ENCODE measurements at places on chromosomes 7 and 10.
A peak's percentile ranks its signal among the peaks of the same experiment; 100 is the strongest.

DNA sequence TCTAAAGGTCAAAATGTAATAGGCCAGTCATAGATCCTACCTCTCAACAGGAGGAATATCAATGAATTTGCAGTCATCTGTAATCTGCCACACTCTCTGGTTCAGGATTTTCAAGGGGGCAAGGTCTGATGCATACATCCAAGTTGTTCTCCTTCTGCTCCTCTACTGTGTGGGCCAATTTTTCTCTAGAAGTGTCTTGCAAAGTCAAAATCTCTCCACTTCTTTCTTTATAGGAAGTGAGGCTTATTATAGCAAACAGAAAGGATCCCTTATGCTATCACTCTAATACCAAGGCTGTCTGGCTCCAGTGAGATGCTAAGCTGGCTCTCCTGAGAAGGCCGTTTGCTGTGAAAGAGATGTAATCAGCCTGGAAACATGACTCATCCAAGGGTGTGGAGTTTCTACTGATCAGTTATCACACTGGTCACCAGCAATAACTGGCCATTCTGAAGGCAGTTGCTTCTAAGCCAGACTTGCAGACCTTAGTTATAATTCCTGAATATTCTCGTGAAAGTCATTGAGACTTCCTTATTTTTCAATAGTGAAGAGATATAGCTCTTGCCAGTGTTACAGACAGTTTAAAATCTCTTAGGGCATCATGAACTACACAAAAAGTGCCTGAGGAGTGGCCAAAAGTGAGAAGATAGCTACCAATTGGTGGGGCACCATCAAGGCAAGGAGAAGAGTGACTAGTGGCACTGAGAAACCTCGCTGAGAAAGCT lies 43.2 kb upstream of the LRGUK start:
- no peak for DNase-seq

DNA sequence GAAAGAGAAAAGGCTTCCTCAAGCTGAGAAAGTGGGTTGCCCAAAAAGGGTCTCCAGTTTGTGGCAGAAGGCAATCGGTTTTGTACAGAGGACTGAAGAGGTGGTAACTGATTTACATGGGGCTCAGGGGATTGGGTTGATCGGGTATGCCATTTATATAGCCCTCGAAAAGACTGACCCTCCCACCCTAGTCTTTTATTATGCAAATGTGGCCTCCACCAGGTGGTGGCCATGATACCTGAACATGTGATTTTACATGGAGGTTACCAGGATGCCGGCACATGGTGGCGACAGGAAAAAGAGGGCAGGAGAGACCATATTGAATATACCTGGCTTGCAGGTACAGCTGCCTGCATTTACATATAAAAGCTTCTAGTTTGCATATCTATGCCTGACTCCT lies 36.7 kb downstream of the ATE1 start:
- DNase-seq, result no peak

- peak; percentile 85 for DNase-seq
Observed at GRCh38 chr7:77759294-77759889, 38.8 kb downstream of the TMEM60 start.

DNA sequence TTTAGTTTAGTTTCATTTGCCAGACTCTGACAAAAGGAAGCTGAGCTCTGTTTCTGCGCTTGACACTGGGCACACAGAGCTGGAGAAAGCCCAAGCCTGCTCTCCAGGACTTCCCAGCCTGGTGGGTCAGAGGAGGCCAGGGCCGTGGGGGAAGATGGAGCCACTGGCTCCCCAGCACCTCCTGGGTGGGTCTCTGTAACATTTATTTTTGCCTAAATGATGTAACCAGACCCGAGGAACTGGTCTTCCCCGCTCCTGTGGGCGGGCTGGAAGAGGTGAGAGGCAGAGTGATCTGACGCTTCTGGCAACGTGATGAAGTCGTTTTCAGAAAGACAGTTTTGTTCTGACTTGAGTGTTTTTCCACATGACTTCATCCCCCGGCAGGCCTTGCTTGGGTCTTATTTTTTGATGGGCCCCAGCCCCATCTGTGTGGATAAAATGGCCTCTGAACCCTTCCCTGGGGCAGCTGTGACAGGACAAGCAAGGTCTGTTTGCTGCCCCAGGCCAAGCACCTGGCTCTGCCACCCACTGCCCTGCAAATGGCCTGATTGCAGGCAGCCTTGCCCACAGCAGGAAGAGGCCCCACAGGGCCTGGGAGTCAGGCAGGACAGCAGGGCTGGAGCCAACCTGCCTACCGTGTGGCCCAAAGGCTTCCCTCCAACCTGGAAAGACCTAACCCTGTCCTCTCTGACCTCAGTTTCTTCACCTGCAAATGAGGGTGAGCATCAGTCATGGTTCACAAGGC lies 304.9 kb upstream of the ZMIZ1 start:
- no peak for DNase-seq

- DNase-seq, result peak; percentile 11
Observed at GRCh38 chr7:26284995-26285632, 6.5 kb upstream of the SNX10 start.

DNA sequence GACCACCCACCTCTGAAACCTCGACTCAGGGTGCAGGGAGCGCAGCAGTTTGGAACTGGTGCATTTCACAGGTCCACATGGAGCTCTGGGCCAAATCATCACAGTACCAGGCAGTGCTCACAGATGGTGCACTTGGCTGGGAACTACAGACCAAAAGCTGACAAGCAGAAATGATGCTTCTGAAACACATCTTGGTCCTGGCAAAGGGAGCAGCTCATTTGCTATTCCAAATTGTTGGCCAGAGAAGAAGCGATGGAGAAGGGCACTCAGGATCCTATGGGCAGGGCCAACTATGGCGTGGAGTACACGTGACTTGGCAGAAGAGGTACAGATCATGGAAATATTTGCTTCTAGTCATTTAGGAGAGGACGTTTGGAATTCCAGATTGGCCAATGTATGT lies 383.9 kb downstream of the CALN1 start:
- DNase-seq, result no peak

DNA sequence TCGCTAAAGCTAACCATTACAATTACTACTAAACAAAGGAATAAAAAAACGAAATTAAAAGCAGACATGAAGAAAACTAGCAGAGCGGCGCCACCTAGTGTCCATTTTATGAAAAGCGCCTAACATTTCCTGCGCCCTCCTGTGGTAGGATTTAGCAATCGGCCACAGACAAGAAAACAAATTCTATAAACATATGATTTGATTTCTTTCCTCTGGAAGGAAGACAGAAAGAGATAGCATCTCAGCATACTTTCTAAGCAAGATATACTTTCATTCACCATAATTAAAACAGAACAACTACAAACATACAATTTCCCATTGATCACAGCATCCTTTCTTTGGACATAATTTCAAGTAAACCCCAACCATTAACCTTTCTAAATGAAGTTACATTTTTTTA lies 337.7 kb upstream of the NPVF start:
- DNase-seq, result peak; percentile 73

DNA sequence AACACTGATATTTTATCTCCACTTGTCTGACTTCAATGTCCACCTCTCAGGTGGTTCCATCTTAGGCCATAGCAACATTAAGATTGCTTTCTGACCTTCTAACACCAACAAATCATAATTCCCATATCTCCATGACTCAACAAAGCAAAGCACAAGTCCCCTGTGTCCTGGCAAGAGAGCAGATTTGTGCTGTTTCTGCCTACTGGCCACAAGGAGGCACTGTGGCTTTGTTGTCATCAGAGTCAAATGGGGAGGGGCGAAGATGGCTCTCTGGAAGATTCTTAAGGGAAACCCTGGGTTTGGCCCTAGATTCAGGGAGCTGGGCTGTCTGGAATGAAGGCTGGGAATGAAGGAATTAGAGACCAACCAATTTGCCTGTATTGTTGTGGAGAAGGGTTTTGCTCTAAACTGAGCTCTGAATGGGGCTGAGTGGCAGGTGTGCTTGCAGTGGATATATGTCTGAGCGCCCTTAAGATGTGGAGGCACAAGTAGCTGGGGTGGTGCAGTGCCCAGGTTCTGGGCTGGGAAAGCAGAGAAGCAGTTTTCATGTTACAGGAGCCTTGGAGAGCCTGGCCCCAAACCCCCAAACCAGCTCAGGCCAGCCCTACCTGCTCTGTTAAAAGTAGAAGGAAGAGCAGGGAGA lies 154.8 kb upstream of the PRSS58 start:
- DNase-seq, result peak; percentile 18

DNA sequence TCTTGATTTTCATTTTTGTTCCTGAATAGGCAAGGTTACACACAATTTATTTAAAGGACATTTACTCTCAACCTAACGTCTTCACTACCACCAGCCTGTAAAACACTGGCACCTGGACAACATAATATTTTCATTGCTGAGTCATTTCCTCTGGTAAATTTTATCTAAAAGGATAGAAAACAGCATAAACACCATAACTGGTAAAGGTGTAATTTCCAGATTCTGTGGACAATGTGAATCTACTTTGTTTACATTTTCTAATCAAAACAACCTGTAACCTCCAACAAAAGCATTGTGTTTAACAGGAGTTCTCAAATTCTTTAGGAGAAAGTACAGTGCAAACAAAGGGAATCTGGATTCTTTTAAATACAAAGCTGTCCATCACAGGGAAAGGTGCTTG lies 472.0 kb upstream of the AKR1E2 start:
- DNase-seq, result no peak

DNA sequence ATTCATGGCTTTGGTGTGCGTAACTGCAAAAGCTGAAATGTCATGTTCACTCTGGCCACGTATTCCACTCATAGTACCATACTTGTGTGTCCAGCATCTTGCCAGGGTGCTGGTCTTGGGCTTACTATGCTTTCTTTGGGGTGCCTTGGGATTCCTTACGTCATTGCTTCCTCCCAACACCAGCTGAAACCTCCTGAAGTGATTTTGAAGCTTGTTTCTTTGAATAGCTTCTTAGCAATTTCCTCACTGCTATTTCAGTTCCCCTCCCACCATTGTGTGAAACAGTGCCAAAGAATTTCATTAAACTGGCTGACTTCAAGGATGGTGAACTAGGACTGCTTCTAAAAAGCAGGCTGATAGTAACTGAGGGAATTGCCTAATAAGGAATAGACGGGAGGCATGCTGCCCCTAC lies 36.9 kb downstream of the ENTPD1 start:
- DNase-seq, result no peak

DNA sequence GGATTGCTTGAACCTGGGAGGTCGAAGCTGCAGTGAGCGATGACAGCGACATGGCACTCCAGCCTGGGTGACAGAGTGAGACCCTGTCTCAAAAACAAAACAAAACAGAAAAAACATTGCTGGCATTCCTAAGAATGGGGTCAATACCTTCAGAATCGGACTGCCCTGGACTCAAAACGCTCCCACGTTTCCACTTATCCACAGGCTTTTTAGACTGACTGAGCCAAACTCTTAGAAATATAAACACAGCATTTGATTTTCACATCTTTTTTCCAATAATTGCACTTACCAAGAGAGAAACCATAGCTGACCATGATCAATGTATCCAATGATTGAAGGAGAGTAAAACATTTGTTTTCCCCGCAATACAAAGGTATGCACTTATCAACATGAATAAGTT lies 59.5 kb upstream of the CUX1 start:
- DNase-seq, result no peak

DNA sequence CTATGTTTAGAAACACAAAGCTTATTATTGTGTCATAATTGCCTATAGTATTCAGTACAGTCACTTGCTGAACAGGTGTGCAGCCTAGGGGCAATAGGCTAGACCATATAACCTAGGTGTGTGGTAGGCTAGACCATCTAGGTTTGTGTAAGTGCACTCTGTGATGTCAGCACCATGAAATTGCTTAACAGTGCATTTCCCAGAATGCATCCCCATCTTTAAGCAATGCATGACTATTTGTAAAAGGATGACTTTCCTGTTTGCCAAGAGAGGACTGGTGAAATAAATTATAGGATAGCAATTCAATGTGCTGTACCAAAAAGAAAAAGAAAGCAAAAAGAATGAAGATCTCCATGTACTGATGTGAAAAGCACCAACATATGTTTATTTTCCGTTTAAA lies 288.7 kb upstream of the AUTS2 start:
- no peak for DNase-seq
